ELR (cell line): ENCODE measurements at places on chromosomes 3 and 15.

DNA sequence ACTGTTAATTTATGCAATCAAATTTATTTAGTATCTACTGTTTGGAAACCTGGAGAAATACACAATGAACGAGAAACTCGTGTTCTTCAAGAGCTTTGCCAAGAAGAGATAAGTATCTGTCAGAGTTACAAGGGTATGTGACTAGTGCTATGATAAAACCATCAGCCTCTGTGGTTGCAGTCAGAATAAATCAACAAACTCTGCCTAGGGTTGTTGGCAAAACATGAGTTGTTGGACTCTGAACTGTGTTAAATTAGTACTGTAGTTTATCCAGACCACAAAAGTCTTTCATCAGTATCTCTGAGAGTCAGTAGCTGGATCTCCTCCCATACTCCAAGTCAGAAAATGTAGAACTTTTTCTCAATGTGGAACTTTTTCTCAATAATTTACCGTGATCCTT, 918.4 kb downstream of the NAALADL2 start:
- DNase-seq, result no peak

- DNase-seq, result no peak
Measured at GRCh38 chr15:84398763-84399701, 163.5 kb downstream of the GOLGA6L4 start.

DNA sequence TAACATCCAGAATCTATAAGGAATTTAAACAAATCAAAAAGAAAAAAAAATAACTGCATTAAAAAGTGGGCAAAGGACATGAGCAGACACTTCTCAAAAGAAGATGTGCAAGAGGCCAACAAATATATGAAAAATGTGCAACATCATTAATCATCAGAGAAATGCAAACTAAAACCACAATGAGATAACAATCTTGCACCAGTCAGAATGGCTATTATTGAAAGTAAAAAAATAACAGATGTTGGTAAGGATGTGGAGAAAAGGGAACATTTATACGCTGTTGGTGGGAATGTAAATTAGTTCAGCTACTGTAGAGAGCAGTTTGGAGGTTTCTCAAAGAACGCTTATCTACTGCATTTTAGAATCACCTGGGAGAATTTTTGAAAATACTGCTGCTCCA, 186.1 kb downstream of the OTOL1 start:
- DNase-seq, result peak; percentile 63

DNA sequence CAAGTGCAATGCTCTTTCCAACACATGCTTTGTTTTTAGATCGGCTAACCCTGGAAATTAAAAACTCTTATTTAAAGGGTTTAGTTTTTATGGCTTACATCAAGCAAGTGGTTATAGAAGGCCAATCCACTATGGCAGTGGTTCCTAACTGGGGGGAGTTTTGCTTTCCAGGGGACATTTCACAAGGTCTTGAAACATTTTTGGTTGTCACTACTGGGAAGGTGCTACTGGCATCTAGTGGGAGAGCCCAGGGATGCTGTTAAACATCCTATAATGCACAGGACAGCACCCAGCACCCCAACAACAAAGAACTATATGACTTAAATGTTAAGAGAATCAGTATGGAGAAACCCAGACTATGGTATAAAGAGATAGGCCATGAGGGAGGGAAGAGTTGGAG, 439.0 kb downstream of the NTRK3 start:
- peak; percentile 36 for DNase-seq

- DNase-seq, result no peak
Measured at GRCh38 chr15:78830514-78831228, 19.4 kb upstream of the ADAMTS7 start.

- DNase-seq, result peak; percentile 8
Measured at GRCh38 chr15:45521596-45522327, 793 bp downstream of the SLC30A4 start.

GRCh38 chr15:85407421-85408269, 27.2 kb downstream of the AKAP13 start:
- peak; percentile 91 for DNase-seq

- peak; percentile 77 for DNase-seq
Measured at GRCh38 chr3:69082805-69083204, 1.9 kb upstream of the ARL6IP5 start.

- no peak for DNase-seq
Measured at GRCh38 chr3:51957520-51958205, 2.5 kb downstream of the GPR62 start.

GRCh38 chr3:42408156-42408555, 2.3 kb downstream of the LYZL4 start:
- DNase-seq, result no peak

DNA sequence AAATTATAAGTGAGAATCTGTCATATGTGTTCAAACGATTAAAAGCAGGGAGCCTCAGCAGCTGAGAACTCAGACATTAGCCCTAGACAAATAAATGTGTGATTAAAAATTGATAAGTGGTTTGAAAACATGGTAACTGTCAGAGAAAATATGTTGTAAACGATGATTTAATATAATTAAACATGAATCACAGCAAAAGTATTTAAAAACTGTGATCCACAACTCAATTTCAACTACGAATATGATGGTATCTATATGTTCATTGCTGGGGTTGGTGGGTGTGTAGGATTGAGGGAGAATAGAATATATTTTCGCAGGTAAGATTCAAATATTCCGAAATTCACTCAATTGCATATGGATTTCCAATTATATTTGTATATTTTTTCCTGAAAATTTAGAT, 302.2 kb upstream of the CNTN3 start:
- DNase-seq, result no peak

- no peak for DNase-seq
Measured at GRCh38 chr3:165505657-165506056, 309.5 kb upstream of the SLITRK3 start.

GRCh38 chr3:126517986-126518778, 609 bp upstream of the UROC1 start:
- no peak for DNase-seq

GRCh38 chr15:40137303-40138200, 23.3 kb upstream of the BUB1B start:
- DNase-seq, result no peak

GRCh38 chr3:37315669-37316068, 141.3 kb upstream of the LRRFIP2 start:
- no peak for DNase-seq

DNA sequence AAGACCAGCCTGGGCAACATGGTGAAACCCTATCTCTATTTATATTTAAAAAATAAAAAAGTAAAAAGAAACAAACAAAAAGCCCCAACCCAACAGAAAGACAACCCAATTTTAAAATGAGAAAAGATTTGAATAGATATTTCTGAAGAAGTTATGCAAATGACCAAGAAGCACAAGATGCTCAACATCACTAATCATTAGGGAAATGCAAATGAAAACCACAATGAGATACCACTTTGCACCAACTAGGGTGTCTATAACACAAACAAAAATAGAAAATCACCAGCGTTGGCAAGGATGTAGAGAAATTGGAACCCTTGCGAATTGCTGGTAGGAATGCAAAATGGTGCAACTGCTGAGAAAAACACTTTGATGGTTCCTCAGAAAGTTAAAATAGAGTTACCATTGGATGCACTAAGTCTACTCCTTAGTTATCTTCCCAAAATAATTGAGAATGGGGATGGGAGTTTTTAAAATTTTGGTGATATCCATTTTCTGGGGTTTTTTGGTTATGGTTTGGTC, 45.8 kb upstream of the CCNB2 start:
- no peak for DNase-seq

DNA sequence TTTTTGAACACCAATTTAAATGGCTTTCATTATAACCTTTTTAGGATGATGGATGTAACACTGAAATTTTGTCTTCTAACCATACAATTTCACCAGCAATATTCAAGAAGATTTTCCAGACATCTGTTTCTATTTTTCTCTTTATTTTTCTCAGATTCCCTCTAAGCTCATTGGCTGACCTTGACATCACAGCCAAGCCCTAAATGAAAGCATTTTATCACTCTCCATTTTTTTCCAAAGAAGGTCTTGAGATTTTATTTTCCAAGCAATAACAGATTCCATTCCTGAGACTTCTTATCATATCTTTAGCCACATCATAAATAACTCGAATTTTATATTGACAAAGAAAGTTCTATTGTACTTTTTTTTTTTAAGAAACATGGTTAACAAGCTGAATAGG, 392.6 kb upstream of the THBS1 start:
- no peak for DNase-seq

GRCh38 chr15:50077651-50078050, 41.4 kb downstream of the ATP8B4 start:
- no peak for DNase-seq

DNA sequence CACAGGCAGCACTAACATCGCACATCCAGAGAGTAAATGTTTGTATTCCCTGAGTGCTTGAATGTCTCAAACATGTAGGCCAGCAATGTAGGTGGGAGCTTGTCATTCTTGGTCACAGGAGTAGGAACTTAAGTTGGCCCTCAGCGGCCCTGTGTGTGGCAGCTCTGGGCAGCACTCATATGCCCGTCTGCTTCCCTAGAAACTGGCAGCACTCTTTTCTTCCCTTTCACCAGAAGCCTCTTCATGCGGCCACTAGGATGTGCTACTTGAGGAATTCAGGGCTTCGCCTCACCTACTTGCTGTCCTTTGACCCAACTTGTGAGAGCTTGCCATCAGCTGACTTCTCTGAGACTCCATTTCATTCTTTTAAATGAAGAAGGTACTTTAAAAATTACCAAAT, 69.5 kb downstream of the TIPARP start:
- DNase-seq, result no peak

- DNase-seq, result no peak
Measured at GRCh38 chr3:38541806-38542205, 45.7 kb downstream of the EXOG start.

DNA sequence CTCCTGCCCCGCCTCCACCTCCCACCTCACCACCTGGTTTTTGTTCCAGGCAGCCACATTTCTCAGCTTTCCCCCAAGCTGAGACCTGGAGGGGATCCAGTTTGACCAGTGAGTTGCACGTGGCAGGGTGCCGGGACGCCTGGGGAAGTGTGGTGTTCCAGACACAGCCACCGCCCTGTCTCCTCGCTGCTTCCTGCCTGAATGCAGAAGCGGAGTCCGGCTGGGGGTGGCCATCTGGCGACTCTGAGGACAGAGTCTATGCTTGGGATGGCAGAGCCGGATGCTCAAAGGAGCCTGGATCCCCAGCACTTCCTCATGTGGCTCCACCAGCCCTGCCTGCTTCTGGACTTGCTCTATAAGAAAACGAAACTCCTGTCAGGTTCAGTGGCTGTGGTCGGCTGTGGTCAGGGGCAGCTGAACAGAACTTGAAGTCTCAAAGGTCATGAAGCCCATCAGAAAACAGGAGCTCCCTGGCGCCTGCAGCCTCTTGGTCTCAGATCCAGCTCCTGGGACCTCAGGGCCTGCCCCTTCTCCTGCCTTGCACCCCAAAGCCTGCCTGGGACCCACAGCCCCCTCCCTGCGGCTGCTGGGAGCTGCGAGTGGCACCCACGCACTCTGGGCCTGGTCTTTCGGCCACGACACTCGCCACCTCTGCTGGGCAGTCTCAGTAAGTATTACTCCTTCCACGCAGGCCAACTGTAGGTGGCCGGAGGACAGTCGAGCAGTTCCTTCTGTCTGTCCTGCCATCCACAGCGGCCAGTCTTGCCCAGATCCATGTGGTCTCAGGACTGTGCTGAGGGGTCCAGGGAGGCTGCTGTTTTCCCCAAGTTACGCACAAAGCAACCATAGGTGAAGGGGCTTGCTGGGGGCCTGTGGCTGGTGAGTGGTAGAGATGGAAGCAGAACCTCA, 112.8 kb upstream of the MEF2A start:
- peak; percentile 5 for DNase-seq

DNA sequence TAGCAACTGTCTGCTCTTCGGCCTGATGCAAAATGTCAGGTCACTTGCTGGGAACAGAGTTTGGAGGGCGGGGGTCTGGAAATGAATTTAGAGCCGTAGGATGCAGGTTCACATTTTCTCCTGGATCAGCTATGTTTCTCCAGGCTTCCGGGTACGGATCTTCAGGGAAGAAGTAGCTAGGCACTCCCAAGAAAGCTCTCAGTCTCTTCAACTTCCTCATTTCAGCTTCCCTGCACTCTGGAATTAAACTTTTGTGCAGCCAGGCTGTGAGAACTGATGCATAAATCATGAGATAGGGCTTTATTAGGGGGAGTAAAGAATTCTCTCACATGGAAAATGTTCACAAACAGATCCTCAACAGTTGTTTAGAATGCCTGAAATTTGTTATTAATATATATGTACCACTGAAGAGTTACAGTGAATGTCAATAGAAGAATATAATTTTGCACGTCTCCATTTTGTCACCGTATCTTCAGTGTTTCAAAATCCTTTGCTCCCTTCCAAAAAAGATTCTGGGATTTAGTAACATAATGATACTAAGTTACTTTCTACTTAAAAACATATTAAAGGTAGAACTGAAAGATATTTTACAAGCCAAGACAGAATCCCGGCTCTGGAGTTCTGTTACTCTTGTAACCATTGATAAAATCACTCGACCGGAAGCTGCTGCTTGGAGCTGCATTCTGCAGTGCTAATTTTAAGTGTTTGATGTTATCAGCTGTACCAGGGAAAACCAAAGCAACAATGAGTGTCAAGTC, 178.5 kb upstream of the P2RY1 start:
- DNase-seq, result no peak

DNA sequence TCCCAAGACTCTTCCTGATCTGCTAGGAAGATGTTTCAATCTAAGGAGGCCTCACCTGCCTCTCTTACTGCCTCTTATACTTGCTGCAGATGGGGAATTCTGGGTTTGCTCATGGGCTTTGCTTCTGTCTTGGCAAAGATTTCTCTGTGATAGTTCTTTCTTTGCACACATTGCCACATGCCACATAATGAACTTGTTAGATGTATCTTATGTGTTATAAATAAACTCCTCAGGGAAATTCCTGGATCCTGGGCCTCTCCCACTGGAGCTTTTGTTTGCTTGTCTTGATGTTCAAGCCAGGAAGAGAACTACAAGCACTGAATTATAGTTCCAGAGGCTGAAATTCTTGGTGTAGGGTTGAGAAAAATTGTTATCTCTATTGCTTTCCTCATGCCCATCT, 12.2 kb downstream of the RTP1 start:
- DNase-seq, result no peak

- no peak for DNase-seq
Measured at GRCh38 chr15:71080166-71080565, 35.1 kb upstream of the THSD4 start.

DNA sequence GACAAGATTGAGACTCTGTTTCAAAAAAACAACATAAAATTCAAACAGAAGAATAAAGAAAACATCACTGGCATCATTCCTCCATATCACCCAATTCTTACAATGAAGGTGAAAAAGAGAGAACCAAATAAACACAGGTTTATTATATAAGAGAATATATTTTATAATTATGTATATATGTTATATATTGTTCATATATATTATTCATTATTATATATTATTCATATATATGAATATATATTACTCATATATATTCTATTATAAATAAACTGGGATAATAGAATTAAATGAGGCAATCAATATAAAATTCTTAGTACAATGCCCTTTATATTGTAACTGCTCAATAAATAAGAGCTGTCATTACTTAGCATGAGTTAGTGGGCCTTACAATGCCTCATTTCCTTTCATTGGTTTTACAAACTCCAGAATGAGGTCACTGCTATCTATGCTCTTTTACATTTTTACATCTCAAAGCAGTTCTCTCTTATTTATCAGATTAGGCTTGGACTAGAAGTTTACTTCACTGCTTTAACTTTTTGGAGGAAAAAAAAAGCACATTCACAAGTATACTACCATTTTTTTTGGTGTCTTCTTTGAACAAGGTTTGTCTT, 135.5 kb upstream of the TTC14 start:
- DNase-seq, result peak; percentile 62
